ENCODE measurements at places on chromosomes 1 and 21. TPM values are rescaled to one million over a fixed set of nuclear protein-coding genes. Genes with fewer than 3 reads are reported as not detected.

GRCh38 chr1:36771240-36771639 lies 263.1 kb downstream of the GRIK3 start:
- no peaks in the 10 kb centered on the region for H3K4me1 ChIP-seq
- H3K27ac ChIP-seq: no peak overlapping the region
- peaks cover 72% of the 10 kb centered on the region for H3K27me3 ChIP-seq

GRCh38 chr21:35614396-35614921 lies 445.9 kb downstream of the SETD4 start:
- H3K27ac ChIP-seq: no peak overlapping the region
- H3K4me1 ChIP-seq: no peaks in the 10 kb centered on the region
- no peak for DNase-seq
- H3K4me3 ChIP-seq: no peak overlapping the region
- H3K27me3 ChIP-seq: no peaks in the 10 kb centered on the region

- peaks cover 3% of the 10 kb centered on the region for H3K27me3 ChIP-seq
- no peak for DNase-seq
- H3K36me3 ChIP-seq: no peaks in the 10 kb centered on the region
- peaks cover 30% of the 10 kb centered on the region for H3K4me1 ChIP-seq
- H3K27ac ChIP-seq: peak overlapping the region; percentile 87
These were observed 6.8 kb downstream of the LMOD1 start for GRCh38 chr1:201939574-201939973.

DNA sequence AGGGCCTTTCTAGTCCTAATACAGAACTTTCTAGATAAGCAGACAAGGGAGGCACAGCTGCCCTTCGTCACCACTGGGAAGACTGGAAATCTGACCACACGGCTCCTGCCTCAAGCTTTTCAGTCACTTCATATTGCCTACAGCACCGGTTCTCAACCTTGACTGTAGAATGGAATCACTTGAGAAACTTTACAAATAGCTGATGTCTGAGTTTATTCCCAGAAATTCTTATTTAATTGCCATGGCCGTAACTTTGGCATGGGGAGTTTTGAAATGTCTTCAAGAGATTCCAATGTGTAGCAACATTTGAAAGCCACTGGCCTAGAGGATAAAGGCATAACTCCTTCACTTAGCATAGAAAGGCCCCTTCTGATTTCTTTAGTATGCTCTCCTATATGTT lies 42.4 kb upstream of the STMN1 start:
- DNase-seq: no peak
- no peaks in the 10 kb centered on the region for H3K36me3 ChIP-seq
- H3K27me3 ChIP-seq: no peaks in the 10 kb centered on the region
- no peak overlapping the region for H3K27ac ChIP-seq
- H3K4me3 ChIP-seq: no peak overlapping the region

GRCh38 chr1:7219031-7219430 lies 433.8 kb downstream of the CAMTA1 start:
- no peaks in the 10 kb centered on the region for H3K36me3 ChIP-seq
- no peak overlapping the region for H3K27ac ChIP-seq
- peaks cover 3% of the 10 kb centered on the region for H3K4me1 ChIP-seq
- no peak overlapping the region for H3K4me3 ChIP-seq

- peaks cover 2% of the 10 kb centered on the region for H3K27me3 ChIP-seq
- H3K36me3 ChIP-seq: no peaks in the 10 kb centered on the region
- no peak overlapping the region for H3K27ac ChIP-seq
- no peaks in the 10 kb centered on the region for H3K4me1 ChIP-seq
These were observed 49.4 kb downstream of the TENT5C start for GRCh38 chr1:117655220-117655577.

- peak; percentile 72 for DNase-seq
- peaks cover 83% of the 10 kb centered on the region for H3K4me1 ChIP-seq
- no peaks in the 10 kb centered on the region for H3K27me3 ChIP-seq
- H3K4me3 ChIP-seq: peak overlapping the region; percentile 26
- H3K27ac ChIP-seq: peak overlapping the region; percentile 95
- peaks cover 36% of the 10 kb centered on the region for H3K36me3 ChIP-seq
These were observed 10.1 kb downstream of the MEF2D start for GRCh38 chr1:156490401-156491032.

DNA sequence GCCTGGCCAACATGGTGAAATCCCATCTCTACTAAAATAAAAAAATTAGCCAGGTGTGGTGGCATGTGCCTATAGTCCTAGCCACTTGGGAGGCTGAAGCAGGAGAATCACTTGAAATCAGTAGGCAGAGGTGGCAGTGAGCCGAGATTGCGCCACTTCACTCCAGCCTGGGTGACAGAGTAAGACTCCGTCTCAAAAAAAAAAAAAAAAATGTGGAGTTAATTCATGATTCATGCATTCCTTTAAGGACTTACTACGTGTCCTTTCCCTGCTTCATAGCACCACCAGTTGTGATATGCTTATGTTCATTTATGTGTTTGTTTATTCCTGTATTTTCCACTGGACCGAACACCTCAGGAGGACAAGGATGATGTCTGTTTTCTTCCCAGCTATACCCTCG lies 12.7 kb upstream of the PRELP start:
- H3K4me3 ChIP-seq: no peak overlapping the region
- no peak overlapping the region for H3K27ac ChIP-seq
- no peaks in the 10 kb centered on the region for H3K36me3 ChIP-seq
- DNase-seq: no peak
- H3K4me1 ChIP-seq: peaks cover 44% of the 10 kb centered on the region
- H3K27me3 ChIP-seq: no peaks in the 10 kb centered on the region

GRCh38 chr1:49293016-49293415 lies 516.3 kb upstream of the BEND5 start:
- H3K4me1 ChIP-seq: no peaks in the 10 kb centered on the region
- DNase-seq: no peak
- H3K36me3 ChIP-seq: no peaks in the 10 kb centered on the region
- H3K27me3 ChIP-seq: no peaks in the 10 kb centered on the region
- no peak overlapping the region for H3K4me3 ChIP-seq
- no peak overlapping the region for H3K27ac ChIP-seq

GRCh38 chr1:221302357-221302756 lies 423.1 kb downstream of the HLX start:
- no peak overlapping the region for H3K4me3 ChIP-seq
- no peaks in the 10 kb centered on the region for H3K27me3 ChIP-seq
- H3K36me3 ChIP-seq: no peaks in the 10 kb centered on the region
- H3K4me1 ChIP-seq: no peaks in the 10 kb centered on the region
- no peak for DNase-seq
- H3K27ac ChIP-seq: no peak overlapping the region

GRCh38 chr1:243267914-243268653 lies 12.2 kb downstream of the SDCCAG8 start:
- peaks cover 6% of the 10 kb centered on the region for H3K36me3 ChIP-seq
- H3K27me3 ChIP-seq: no peaks in the 10 kb centered on the region
- no peak overlapping the region for H3K27ac ChIP-seq
- peaks cover 3% of the 10 kb centered on the region for H3K4me1 ChIP-seq
- H3K4me3 ChIP-seq: no peak overlapping the region

- H3K4me3 ChIP-seq: peak within 1 kb of the TSS; percentile 88
- H3K36me3 ChIP-seq: peaks cover 30% of the 10 kb centered on the region
- peaks cover 31% of the 10 kb centered on the region for H3K4me1 ChIP-seq
- peak; percentile 90 for DNase-seq
- no peaks in the 10 kb centered on the region for H3K27me3 ChIP-seq
- peak within 1 kb of the TSS; percentile 100 for H3K27ac ChIP-seq
These were observed at the start of gene THBS3 for GRCh38 chr1:155207806-155208540. Gene THBS3, minus strand, starts transcription at chr1:155207897. Its CDS starts 21 bp downstream, at chr1:155207876.

DNA sequence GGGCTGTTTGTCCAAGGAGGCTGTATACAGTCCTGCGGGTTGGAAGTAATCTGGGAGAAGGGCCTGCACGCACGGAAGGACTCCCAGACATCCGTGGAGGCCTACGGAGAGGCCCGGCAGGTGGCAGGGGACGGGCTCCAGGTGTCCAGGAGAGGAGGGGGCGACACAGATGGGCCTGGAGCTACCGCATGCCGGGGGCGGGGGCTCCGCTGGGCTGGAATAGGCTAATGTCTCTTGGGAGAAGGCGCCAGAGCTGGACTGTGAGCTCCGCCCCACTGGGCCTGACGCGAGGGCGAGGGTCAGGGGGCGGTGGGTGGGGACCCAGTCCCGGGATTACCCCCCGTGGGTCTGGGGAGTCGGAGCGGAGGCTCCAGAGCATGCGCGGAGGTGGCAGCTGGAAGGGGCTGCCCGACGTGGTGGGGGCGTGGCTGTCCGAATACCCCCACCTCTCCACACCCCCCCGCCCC lies 659 bp downstream of the AGO1 start:
- H3K27ac ChIP-seq: peak overlapping the region; percentile 76
- DNase-seq: peak; percentile 58
- H3K4me1 ChIP-seq: peaks cover 28% of the 10 kb centered on the region
- H3K4me3 ChIP-seq: peak overlapping the region; percentile 99
- no peaks in the 10 kb centered on the region for H3K27me3 ChIP-seq

GRCh38 chr1:60620087-60620486 lies 462.3 kb upstream of the NFIA start:
- H3K36me3 ChIP-seq: no peaks in the 10 kb centered on the region
- peak; percentile 78 for DNase-seq
- no peaks in the 10 kb centered on the region for H3K27me3 ChIP-seq
- H3K27ac ChIP-seq: peak overlapping the region; percentile 64
- H3K4me1 ChIP-seq: peaks cover 12% of the 10 kb centered on the region

DNA sequence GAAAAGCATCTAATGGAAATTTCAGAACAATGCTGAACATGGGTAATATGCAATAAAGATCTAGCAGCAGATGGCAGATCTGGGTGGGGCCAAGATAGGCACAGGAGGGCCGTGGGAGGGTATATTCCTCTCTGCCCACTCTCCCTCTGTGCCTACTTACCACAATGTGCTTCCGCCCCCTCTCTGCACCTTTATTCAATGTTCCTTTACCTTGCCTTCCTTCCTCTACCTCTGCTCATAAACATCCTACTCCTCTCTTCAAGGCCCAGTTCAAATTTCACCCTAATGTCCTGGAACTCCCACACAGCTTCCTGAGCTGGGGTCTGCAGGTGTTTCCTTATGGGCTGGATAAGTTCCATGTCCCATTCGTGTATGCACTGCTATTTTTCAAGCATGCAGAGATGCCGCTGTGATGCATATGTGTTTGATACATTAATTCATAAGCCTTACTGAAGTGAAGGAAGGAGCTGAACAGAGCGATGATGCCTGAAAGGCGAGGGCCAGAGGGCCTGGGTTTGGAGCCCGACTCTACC lies 65.6 kb upstream of the EDEM3 start:
- no peaks in the 10 kb centered on the region for H3K27me3 ChIP-seq
- H3K36me3 ChIP-seq: peaks cover 22% of the 10 kb centered on the region
- peak overlapping the region; percentile 65 for H3K27ac ChIP-seq
- peak; percentile 63 for DNase-seq

The CHI3L2 gene
- 0.09 TPM for total RNA-seq

The SYT14 gene
- total RNA-seq: 0.98 TPM

The TSPEAR gene
- 0.04 TPM for total RNA-seq

The TRIM45 gene
- 16.7 TPM for total RNA-seq

Data from muscle of leg (tissue), 16 donors.